ENCODE measurements at places on chromosomes 1 and 21. TPM values are rescaled to one million over a fixed set of nuclear protein-coding genes. Genes with fewer than 3 reads are reported as not detected.

DNA sequence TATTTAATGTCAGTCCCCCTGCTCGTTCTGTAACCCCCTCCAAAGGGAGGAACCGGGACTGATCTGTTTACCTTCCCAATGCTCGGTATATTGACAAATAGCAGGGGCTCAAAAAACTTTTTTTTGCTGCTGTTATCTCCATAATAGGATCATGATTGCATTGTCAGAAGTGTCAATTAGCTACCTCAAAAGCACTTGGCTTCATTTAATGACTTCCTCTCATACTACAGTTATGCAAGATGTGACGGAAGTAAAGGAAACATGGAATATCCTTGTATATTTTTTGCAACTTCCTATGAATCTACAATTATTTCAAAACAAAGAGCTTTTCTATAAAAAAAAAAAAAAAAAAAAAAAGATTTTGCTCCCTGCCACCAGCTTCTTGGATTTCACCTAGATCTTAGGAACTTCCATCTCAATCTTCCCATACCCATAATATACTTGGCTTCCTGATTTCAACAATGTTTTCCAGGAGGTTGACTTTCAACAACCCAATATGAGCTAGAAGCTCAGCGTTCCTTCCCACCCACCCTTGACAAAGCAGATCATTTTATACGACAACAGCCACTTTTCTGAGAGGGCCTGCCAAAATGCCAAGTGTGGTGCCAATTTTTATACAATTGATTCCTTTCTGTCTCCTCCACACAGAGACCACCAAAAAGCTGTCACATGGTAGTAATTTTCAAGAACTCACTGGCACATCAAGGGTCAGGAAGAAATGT lies 71.7 kb downstream of the SETD4 start:
- no peak for DNase-seq

GRCh38 chr1:239899747-239900146 lies 191.9 kb upstream of the FMN2 start:
- no peak for DNase-seq

The CAMTA1 gene
- 72.3 TPM for total RNA-seq

DNA sequence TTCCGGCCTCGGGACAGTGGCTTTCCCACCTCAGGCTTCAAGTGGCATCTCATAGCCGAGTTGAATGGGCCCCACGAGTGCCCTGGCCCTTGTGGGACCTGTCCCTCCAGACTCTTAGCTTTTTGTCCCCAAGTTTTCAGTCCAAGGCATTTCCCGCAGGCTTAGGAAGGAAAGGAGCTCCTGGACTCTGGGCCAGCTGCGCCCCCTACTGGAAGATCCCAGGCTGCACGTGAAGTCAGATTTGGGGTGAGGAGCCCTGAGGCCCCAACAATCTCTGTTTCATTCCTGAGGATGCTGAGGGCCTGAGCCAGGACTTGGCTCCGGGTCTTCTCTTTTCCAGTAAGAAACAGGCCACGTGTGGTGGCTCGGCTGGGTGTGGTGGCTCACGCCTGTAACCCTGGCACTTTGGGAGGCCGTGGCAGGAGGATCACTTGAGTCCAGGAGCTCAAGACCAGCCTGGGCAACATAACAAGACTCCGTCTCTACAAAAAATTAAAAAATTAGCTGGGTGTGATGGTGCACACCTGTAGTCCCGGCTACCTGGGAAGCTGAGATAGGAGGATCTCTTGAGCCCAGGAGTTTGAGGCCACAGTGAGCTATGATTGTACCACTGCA lies 67.4 kb downstream of the ARHGEF10L start:
- no peak for DNase-seq

GRCh38 chr1:214370615-214371014 lies 89.7 kb downstream of the SMYD2 start:
- no peak for DNase-seq

GRCh38 chr1:171739656-171740055 lies 2.2 kb downstream of the VAMP4 start:
- no peak for DNase-seq

GRCh38 chr1:223245983-223246382 lies 102.9 kb upstream of the TLR5 start:
- DNase-seq, result no peak

- DNase-seq, result no peak
Measured at GRCh38 chr21:41865002-41865777, 14.0 kb downstream of the PRDM15 start.

GRCh38 chr1:185860859-185861258 lies 126.7 kb downstream of the HMCN1 start:
- no peak for DNase-seq

The S100A1 gene
- 0.46 TPM for total RNA-seq

DNA sequence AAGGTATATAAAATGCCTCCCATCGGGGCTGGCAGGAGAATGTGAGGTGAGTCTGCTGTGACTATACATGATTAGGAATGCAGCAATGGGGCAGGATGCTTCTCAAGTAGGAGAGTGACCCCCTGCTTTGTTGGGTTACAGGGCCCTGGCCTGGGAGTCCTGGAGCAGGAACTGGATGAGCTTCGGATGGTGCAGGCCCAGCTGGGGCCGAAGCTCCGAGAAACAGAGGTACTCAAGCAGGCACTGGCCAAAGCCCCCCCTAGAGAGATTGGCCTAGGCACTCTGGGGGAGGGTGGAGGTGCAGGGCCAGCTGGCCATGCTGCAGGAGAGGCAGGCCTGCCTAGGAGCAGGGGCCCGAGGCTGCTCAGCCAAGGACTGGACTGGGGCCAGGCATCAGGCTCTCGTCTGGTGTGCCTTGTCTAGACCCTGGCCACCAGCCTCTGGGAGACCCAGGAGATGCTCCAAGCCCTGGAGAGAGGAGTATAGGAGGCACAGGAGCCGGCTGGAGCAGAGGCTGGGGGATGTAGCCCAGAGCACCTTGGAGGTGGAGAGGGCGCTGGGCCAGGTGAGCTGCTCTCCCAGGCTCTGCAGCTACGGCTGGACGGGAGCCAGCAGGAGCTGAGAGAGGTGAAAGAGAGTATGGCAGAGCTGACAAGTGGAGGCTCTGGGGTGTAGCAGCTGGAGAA lies 32.8 kb upstream of the PKP1 start:
- no peak for DNase-seq

DNA sequence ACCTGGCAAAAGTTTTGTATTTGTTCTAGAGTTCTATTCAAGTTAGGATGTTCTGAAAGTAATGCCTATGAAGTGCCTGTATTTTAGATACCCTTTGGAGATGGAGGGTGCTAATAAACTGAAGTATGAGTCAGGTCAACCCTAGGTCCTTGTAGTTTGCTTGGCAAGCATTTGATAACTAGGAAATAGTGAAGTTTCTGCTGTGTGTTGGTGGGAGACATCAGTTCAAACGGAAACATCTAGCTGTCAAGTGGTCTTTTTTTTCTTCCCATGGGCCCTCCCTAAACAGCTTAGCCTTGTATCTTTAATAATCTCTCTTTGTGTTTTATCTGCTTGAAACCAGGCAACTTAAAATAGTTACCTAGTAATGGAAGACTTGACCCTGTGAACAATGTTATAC lies 4.5 kb downstream of the MRPS6 start:
- no peak for DNase-seq

GRCh38 chr21:31251686-31252085 lies 92.4 kb downstream of the TIAM1 start:
- no peak for DNase-seq

The KCNT2 gene
- 0.53 TPM for total RNA-seq

- DNase-seq, result no peak
Measured at GRCh38 chr1:65421351-65422025, 1.0 kb downstream of the LEPR start.

- DNase-seq, result no peak
Measured at GRCh38 chr21:38768471-38769063, 37.2 kb upstream of the ETS2 start.

The CNN3 gene
- total RNA-seq, result 135 TPM

The CD34 gene
- total RNA-seq, result not detected

DNA sequence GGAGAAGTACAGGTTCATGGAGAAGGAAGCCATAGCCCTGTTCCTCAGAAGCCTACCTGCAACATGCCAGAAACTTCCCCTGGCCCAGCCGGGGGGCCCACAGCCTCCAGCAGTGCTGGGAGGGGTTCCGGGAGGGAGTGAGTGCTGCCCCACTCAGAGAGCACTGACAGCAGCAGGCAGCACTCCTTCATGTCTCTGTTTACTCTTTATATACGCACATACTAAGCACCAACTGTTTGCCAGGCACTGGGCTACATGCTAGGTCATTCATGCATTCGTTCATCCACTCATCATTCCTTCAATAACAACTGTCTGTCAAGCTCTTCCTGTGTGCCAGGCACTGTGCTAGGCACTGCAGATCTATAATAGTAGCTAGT lies 120.6 kb downstream of the TRABD2B start:
- no peak for DNase-seq

DNA sequence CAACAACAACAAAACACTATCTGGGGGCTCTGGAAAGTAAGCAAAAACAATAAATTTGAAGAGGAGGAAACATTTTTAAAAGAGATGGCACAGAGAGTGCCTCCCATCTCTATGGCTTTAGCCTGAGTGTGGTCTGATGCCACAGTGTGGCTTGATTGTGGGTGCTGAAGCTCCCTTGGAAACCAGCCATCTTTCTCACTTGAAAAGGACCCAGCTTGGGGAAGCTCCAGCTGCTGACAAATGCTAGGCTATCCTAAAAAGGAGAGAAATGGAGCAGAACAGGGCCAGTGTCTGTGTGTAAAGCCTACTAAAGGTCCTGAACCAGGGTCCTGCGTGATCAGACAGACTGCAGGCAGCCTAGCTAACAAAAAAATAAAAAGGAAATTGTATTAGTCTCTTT lies 642.0 kb upstream of the PTBP2 start:
- no peak for DNase-seq

The INSRR gene
- not detected for total RNA-seq
